ENCODE measurements at places on chromosomes 3 and 15.

GRCh38 chr15:40934457-40934856, 5.3 kb downstream of the DLL4 start:
- DNase-seq = no peak

DNA sequence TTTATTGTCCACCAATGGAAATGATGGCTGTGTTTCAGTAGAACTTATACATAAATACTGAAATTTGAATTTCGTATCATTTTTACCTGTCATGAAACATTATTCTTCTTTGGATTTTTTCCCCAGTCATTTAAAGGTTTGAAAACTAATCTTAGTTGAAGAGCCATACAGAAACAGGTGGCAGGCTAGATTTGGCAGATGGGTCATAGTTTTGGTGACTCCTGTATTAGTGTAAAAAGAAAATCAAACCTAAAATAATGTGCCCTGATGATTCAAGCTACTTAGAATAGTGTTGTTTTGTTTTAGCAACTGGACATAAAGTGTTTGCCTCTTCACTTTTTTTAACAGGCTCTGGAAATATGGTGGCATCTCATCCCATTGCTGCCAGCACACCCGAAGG, 68.9 kb downstream of the SIDT1 start:
- DNase-seq = no peak

DNA sequence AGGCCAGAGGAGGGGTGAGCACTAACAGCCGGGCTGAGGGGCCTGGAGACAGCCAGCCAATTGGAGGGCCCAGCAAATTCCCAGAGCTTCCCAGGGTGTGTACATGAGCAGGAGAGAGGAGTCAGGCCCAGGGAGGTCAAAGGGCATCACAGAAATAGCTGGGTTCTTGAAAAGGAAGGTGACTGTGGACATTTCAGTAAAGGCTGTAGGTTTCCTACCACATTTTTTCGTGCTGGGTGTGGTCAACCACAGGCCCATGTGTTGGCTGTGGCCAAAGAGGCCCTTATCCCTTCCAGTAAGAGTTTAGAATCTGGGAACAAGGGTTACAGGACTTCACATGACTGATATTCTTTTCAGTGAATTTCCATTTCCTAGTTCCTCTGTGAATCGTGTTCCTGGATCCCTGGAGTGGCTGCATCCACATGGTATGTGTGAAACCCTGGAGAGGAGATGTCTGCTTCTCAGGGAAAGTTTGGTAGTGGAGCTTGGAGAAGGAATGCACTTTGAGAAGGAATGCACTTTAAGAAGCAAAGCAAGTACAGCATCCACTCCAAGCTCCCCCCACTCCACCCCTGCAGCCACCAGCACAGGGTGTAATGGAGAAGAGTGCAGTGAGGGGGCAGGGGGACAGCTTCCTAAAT, 73.2 kb upstream of the HEG1 start:
- DNase-seq = no peak

- no peak for DNase-seq
These were observed 347.4 kb upstream of the DCBLD2 start for GRCh38 chr3:99248913-99249312.

- no peak for DNase-seq
These were observed 627.1 kb downstream of the MCTP2 start for GRCh38 chr15:94858449-94858848.

GRCh38 chr15:35561308-35561707, 15.3 kb upstream of the DPH6 start:
- no peak for DNase-seq

DNA sequence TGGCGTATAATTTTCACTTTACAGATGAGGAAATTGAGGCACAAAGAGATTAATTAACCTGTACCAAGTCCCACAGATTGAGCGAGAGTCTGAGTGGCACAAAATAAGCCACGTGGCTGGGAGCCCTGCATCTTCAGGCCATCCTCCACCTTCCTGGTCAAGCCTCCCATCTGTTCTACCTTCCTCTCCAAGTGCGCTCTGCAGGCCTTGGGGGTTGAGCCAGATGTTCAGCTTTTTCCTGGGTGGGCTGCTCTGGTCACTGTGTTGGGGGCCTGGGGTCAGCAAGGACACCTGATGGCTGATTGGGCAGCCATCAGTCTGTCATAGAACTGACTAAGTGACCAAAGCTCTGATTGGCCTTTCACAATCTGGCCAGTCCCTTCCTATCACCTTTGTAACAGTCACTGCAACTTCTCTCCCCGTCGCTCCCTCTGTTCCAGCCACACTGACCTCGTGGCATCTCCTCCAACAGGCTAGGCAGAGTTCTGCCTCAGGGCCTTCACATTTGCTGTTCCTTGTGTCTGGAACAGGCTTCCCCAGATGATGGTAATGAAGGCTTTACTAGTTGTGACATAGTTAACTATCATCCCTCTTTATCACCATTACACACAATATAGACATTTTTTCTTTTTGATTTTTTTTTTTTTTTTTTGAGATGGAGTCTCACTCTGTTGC, 46.8 kb downstream of the SCN5A start:
- DNase-seq = no peak

GRCh38 chr3:107661447-107662123, 138.8 kb downstream of the BBX start:
- no peak for DNase-seq

DNA sequence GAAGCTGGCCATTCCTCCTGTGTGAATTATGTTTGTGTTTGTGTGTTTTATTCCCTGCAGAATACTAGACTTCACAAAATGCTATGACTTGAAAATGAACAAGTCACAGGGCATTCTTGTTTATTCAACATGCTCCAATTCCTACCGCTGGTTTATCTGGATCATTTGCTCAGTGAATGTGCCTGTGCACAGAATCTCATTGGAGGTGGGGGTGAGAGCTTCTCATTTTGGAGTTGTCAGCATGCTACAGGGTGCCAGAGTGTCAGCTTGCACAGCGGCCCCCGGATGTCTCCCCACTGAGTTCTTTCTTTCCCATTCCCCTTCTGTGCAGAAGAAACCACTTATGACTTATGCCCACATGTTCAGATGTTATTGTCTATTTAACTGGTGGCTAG, 428.7 kb downstream of the ROBO2 start:
- no peak for DNase-seq

GRCh38 chr3:186452517-186452916, 90.5 kb upstream of the DGKG start:
- no peak for DNase-seq

DNA sequence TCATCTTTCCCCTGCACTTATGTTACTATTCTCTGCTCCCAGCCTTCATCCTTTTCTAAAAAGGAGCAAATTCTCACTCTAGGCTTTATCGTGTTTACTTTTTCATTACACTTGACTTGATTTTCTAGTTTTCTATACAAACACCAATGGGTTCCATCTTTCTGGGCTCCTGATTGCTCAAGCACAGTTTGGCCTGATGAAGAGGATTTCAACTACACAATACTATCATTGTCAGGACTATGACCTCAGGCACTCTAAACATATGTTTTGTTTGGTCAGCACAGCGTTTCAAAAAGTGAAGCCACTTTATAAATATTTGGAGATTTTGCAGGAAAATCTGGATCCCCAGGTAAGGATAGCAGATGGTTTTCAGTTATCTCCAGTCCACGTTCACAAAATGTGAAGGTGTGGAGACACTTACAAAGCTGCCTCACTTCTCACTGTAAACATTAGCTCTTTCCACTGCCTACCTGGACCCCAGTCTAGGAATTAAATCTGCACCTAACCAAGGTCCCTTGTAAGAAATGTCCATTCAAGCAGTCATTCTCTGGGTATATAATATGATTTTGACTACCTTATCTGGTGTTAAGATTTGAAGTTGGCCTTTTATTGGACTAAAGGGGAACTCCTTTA, 86.2 kb downstream of the TGFBR2 start:
- no peak for DNase-seq

GRCh38 chr15:42100021-42100800, 5.8 kb upstream of the PLA2G4D start:
- no peak for DNase-seq

- DNase-seq = no peak
These were observed 72.2 kb downstream of the EPHB1 start for GRCh38 chr3:134867277-134867676.

DNA sequence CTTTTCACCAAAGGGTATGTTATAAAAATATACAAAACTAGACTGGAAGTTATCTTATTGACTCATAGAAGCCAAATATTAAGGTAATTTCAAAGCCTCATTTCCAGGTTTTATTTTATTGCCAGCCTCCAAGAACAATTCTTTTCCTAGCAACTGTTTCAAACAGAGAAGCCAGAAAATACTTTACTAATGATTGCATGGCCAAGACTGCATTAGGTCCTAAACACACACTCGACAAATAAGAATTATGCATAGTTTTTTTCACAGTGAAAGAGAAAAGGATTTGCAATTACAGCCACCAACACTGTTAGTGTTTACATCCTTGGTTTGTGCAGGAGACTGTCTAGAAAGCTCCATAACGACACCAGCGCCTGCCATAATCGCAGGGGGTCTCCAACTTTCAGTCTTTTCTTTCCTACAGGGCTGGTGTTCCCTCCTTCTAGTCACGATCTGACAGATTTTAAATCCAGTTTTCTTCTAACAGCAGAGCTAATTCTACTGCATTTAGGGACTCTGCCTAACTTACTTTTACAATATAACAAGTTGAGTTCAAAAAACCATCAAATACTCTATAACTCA, 58.1 kb downstream of the CLASP2 start:
- DNase-seq = no peak

GRCh38 chr3:145118303-145118702, 1042.7 kb downstream of the PLOD2 start:
- no peak for DNase-seq

DNA sequence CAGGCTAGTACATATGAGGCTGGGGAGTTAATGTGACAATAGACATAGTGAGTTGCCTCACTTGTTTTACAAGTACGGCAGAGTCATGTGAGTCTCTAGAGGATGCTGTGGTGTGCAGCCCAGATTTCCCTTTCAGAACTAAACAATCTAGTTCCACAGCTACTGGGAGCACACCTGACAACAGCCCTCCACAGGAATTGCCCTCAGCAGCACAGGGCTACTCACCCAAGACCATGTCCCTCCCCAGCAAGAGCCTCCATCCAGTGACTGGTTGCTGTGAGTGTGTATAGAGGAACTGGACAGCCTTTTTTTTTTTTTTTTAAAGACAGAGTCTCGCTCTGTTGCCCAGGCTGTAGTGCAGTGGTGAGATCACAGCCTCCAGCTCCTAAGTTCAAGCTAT, 40.2 kb upstream of the UBE2E2 start:
- DNase-seq = no peak

GRCh38 chr3:188362405-188362831, 208.5 kb downstream of the LPP start:
- DNase-seq = no peak

DNA sequence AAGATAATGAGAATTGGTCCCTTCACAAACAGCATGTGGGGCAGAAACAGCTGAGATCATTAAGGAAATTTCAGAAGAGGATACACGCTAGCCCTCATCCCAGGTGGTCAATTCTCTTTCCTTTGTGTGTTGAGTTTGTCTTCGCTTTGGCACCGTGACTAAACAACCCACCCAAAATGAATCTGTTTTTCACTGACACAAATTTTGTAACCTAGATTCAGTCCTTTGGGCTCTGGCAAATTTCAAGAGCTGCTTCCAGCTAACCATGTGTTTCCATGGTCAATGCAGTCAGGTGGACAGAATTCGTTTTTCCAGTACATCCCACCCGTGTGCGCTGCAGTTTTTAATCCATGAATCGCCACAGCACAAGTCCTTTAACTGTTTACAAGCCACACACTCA, 435.4 kb downstream of the WDR72 start:
- DNase-seq = no peak

DNA sequence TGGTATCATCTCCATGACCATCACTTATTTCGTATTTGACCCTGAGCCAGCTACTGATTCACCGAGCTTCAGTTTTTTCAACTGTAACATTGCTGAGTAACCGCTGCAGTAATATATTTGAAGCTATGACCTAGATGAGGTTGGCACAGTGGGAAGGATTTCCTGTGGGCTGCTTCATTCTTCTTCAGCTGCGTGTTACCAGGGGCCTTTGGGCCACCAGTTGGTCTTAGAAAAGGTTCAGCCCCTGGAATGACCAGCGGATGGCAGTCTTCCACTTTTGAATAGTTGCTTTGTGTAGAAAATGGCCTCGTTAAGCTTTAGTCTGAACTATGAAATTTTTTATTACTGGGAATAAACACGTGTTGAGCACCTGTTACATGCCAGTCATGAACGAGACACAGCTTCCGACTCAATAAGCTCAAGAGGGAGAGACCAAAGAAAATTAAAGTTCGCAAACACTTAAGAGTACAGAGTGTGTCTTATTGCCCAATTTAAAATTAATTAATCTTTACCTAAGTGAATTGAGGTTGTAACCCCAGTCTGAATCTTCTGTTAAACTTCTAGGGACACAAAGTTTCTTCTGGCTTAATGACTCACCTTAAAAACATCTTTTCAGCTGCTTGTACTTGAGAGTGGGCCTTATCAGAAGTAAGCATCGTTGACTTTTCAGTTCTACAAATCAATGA, 57.6 kb upstream of the NR2E3 start:
- no peak for DNase-seq

GRCh38 chr3:49653621-49654020, 20.5 kb upstream of the APEH start:
- DNase-seq = no peak

- no peak for DNase-seq
These were observed 107.2 kb upstream of the ALDH1A3 start for GRCh38 chr15:100772478-100772877.

GRCh38 chr15:29734917-29735572, 87.2 kb downstream of the TJP1 start:
- no peak for DNase-seq

DNA sequence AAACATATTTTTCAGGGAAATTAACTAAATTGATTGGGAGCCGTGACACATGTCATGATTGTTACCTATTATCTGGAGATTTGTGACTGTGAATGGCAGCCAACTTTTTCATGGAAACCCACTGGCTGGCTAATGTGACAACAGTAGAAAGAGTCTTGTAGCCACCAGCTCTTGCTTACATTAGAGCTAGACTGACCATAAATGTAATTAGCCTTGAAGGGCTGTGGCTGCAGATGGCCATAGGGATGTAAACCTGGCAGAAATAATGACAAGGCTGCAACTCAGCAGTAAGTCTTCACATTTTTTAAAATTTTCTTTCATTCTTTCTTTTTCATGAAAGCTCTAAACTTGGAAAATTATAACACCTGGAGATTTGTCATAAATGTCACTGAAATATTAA, 168.2 kb upstream of the ROBO2 start:
- no peak for DNase-seq

- no peak for DNase-seq
These were observed 218.6 kb downstream of the PTPRG start for GRCh38 chr3:61780016-61780415.

GRCh38 chr3:43692085-43692855, 1.5 kb downstream of the ABHD5 start:
- DNase-seq = no peak

GRCh38 chr3:172522871-172523818, at the start of gene TNFSF10:
TSS of gene TNFSF10 (minus strand) at chr3:172523430. CDS start at chr3:172523384, 46 bp downstream.
- peak; percentile 30 for DNase-seq

GRCh38 chr3:29936054-29936453, 655.2 kb downstream of the RBMS3 start:
- no peak for DNase-seq

DNA sequence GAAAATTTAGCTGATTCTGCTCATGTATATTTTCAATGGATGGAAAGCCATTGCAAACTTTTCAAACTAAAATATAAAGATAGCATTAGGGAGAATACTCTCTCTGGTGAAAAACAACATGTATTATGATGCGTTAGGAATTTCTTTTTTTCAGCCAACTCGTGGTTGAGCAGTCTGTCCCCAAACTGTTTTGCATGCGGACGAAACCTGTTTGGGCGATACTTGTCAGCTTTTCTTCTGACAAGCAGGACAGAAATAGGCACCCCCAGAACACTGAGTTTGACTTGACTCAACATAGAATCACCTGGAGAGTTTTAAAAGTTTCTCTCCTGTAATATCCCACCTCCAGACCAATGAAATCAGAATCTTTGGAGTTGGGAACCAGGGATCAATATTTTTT, 417.5 kb upstream of the TPRG1 start:
- DNase-seq = no peak
